ENCODE measurements at places on chromosomes 1 and 21. TPM values are rescaled to one million over a fixed set of nuclear protein-coding genes. Genes with fewer than 3 reads are reported as not detected.
A peak's percentile ranks its signal among the peaks of the same experiment; 100 is the strongest.

DNA sequence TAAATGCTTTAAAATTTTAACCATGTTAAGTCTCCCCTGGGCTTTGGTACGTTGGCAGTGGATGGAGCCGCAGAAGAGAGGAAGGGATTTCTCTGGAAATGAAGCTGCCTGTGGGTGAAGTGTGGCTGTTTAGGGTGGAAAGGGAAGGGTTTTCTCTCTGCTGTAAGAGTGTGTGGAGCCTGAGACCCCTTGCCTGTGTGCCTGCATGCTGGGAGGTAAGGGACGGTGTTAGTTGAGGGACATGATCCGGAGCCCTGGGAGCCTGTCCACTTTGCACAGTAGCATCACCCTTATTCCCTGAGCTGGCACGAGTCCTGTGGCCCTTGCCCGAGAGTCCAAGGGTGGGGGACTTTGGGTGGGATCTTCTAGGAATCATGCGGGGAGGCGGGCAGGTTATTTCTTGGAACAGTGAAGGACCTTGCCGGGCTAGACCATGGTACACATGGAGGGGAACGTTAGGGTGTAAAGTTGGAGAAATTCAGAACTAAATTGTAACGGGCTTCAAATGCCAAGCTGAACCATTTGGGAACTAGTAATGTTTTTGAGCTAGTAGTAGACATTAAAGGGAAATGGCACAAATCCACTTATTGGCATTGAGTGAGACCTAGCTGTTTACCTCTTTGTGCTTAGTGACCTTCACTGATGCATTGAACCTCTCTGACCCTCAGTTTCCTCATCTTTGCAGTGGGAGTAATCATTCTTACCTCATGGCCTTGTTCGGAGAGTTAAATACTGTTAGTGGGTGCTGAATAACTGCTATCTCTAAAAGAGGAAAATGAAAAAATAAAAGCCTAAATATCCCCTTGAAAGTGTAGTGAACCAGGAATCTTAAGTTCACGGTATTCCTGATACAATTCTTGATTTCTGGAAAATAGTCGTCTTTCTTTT, 3.5 kb downstream of the GALNT2 start:
- DNase-seq = no peak

GRCh38 chr1:160083968-160084770, 2.8 kb downstream of the KCNJ9 start:
- peak; percentile 65 for DNase-seq

CHIA gene
- 11.4 TPM for total RNA-seq

- DNase-seq = no peak
Observed at GRCh38 chr1:100704473-100704872, 15.1 kb upstream of the VCAM1 start.

- DNase-seq = no peak
Observed at GRCh38 chr1:98325646-98326440, 335.7 kb upstream of the SNX7 start.

CELA2A gene
- not detected for total RNA-seq

GRCh38 chr1:201896951-201897391, 8.3 kb downstream of the SHISA4 start:
- no peak for DNase-seq

GRCh38 chr1:115647919-115648650, 6.3 kb downstream of the VANGL1 start:
- DNase-seq = no peak

DNA sequence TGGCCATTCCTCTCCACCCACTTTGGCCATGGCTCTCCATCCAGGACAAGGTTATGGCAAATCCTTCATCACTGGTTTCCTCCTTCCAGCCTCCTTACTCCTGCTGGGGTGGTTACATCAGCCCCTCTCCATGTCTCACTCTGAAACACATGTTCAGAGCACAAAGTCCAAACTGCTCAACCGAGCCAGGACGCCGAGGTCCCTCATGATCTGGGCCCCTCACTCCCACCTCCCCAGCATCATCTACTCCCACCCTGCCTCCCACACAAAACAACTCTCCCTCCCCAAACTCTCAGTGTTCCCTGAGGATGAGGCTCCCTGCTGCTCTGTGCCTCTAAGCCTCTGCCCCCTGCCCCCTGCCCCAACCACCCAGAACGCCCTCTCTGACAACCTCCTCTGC, 33.3 kb upstream of the ZBTB40 start:
- DNase-seq = no peak

HRNR gene
- total RNA-seq = not detected

DNA sequence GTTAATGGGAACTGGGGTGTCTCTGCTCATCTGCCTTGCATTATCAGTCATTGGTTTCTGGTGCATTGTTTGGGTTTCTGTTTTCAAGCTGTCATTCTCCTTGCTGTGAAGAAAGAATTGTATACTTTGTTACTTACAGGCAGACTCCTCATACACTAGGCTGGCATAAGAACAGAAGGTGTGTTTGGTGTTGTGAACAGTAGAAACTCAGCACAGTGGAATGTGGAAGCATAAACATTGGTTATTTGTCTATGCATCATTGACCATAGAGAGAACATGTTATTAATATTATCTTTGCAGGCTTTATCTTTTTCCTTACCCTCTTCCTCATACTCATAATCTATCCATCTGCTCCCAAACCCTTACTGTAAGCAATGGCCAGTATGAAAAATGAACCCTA, 18.2 kb downstream of the C1orf87 start:
- DNase-seq = no peak

DNA sequence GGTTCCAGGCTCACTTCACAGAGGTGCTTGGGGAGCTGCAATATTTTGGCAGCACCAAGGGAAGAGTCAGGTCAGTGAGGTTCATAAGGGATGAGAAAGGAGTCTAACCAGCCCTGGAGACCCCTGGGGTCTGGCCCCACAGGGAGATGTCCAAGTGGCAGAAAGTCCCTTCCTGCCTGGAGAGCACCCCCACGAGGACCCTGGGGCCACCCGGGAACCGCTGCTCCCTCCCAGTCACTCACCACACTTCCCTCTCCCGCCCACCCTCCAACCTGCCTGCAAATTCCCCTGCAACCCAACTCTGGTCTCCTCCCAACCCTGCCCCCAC, 6.5 kb upstream of the ITGB2 start:
- DNase-seq = no peak

KIF21B gene
- 4.2 TPM for total RNA-seq

DNA sequence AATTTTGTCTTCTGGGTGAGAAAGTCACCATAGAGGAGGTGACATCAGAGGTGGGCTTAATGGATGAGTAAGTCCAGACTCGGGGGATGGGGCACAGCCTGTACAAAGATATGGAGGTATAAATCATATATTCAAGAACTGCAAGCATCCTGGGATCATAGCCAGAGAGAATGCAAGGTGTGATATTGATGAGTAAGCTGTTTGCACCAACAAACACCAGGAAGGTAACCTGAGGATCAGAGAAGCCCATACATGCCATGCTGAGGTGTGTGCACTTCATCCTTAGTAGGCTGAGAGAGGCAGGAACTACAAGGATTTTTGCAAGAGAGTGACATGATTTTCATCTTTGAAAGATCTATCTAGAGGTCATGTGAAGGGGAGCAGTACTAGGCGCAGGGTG, 306.4 kb downstream of the HHAT start:
- no peak for DNase-seq

GRCh38 chr1:147169840-147170674, 2.2 kb downstream of the PRKAB2 start:
- DNase-seq = no peak
